ENCODE measurements at places on chromosomes 12 and 14.

GRCh38 chr12:108820707-108821406, 36.5 kb downstream of the SSH1 start:
- no peak for DNase-seq

DNA sequence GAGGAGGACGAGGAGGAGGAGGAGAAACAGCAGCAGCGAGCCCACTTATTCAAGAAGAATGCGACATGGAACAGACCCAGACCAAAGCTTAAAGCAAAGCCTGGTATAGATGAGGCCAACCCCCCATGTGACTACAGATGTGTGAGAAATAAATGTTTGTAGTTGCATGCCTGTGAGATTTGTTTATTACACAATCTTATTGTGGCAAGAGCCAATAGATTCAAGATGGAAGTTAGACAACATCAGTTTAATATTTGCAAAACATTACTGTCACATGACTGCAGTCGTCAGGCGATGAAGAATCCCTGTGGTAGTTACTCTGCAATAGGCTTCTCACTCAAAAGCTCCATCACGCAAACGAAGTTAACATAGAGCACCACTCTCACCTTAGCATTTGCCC, 17.2 kb upstream of the SLC35F4 start:
- DNase-seq, result no peak

DNA sequence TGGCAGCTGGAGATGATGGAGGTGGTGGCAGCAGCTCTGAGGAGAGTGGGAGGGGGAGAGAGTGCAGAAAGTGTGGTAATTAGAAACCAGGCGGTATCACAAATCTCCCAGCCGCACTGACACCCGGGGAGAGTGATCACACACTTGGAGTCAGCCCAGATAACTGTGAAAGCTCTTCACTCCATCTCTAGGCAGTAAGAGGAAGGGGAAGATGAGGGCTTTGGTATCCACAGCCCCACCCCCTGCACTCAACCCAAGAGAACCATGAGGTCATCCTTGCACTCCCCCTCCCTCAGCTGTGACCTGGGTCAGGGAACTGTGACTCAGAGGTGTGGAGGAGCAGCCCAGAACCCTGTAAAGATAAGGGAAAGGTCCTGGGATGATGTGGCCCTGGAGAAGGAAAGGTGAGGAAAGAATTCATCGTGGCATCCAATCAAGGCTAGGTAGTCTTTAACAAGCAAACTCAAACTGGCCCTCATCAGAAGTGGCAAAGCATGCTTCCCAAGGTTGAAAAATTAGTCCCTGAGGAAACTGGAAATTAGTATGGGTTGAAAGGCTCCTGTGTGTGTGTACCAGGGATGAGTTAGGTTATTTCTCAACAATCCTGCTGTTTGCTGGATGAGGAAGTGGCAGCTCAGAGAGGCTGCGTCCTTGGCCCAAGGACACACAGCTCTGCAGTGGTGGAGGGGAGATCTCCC, 111.0 kb upstream of the LHX5 start:
- no peak for DNase-seq

DNA sequence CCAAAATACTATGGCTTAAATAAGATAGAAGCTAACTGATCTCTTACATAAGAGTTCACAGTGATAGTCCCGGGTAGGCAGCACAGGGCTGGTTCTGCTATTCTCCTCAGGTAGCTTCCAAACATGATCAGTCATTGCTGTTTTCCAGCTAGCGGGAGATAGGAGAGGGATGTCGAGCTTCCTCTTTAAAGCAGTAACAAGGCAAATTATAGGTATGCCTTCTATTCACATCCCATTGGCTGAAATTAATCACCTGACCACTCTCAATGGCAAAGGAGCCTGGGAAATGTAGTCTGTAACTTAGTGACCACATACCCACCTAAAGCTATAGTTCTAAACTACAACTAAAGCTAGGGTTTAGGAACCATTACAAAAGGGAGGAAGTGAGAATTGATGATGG, 34.5 kb upstream of the VRK1 start:
- no peak for DNase-seq

DNA sequence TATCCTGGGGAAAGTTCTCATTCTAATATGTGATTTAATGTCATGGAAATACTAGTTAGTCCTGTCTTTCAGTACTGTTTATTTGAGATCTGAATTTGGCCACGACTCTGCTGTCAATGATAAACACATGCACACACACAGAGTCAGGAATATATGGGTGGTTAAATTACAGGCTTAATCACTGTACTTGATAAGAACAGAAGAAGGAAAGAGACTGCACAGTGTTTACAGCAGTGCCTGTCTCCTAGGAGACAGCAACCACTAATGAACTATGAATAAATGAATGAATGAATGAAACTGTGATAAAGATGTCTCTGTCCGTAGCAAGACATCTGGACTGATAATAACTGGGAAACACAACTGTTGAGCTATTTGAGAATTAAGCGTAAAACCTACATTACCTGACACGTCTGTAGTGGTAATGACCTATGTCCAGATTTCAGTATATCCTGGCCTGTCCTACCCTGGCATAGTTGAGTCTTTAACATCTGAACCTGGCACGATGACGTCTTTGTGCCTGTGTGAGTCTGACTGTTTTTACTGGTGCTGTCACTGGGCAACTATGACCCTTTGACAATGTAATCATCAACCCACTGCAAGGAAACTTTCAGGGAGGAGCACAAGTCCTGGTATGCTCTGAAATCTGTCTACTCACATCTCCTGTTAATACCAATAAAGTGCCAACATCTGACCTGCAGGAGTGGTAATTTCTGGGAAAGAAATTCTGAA, 524.6 kb downstream of the TMEM132D start:
- DNase-seq, result no peak

DNA sequence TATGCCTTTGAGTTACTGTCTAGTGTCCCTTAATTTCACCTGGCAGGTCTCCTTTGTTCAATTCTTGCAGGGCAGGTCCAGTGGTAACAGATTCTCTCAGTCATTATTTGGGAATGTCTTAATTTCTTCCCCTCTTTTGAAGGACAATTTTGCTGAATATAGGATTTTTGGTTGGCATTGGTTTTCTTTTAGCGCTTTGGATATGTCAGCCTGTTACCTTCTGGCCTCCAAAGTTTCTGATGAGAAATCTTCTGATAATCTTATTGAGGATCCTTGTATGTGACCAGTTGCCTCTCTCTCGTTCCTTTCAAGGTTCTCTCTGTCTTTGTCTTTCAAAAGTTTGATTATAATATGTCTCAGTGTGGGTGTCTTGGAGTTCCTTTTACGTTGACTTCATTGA, 38.1 kb downstream of the ZDHHC17 start:
- DNase-seq, result no peak

DNA sequence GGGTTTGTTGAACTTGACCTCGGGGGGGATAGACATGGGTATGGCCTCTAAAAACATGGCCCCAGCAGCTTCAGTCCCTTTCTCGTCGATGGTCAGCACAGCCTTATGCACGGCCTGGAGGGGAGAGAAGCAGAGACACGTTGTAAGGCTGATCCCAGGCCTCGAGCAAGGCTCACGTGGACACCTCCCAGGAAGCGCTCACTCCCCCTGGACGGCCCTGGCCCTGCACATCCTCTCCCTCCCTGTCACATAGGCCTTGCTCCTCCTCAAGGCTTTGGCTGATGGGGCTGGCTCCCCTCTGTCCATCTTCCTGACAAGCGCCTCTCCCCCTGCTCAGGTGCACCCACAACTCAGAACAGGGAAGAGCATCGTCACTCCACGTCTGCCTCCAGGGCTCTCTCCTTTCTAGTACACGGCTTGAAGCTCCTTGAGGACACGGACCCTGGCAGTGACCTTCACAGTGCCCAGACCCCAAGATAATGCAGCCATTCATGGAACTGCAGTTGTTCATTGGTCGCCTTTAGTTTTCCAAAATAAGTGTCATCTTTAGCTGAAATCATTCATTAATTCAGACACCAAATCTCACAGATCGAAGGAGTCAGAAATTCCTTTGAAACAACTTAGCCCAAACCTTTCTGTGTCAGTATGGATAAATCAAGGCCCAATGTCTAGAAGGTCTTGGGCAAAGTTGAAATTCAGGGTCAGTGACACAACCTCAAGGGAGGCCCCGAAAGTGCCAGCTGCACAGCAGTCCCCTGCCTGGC, 9.7 kb downstream of the SERPINA1 start:
- DNase-seq, result no peak

- DNase-seq, result peak; percentile 4
Measured at GRCh38 chr12:3658327-3659163, 94.4 kb downstream of the CRACR2A start.

DNA sequence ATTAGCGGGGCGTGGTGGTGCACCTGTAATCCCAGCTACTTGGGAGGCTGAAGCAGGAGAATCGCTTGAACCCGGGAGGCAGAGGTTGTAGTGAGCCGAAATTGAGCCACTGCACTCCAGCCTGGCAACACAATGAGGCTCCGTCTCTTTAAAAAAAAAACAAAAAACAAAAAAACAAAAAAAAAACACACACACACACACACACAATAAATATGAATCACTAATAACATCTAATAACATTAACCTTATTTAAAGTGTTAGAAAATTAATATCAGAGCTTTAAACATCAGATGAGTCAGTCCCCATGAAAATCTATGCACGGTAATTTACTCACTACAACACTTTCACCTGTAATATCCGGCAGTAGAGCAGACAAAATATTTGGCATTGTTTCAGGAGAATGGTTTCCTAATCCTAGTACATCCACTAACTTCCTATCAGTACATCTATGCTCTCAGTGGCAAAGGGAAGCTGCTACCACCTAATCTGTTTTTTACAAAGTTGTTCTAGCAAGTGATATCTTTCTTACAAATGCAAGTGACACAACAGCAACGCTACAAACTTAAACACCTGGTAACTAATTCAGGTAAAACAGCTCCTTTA, 36.2 kb downstream of the MED13L start:
- no peak for DNase-seq

- DNase-seq, result no peak
Measured at GRCh38 chr12:47014474-47014873, 64.9 kb upstream of the PCED1B start.

DNA sequence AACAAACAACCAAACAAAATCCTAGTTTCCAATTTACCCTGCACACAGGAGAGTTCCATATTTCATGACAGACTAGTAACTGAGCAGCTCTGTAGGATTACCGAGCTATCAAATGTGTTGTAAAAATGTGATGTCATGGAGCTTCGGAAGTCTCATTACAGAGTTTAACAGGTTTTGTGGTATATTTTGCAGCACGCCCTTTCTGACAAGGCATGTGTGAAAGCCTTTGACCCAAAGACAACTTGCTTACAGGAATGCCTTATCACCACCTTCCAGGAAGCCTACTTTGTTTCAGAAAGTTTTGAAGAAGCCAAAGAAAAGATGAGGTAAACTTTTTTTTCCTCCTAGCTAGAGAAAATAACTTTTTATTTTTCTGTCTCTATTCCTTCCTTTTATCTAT, 92.4 kb downstream of the TPH2 start:
- no peak for DNase-seq

DNA sequence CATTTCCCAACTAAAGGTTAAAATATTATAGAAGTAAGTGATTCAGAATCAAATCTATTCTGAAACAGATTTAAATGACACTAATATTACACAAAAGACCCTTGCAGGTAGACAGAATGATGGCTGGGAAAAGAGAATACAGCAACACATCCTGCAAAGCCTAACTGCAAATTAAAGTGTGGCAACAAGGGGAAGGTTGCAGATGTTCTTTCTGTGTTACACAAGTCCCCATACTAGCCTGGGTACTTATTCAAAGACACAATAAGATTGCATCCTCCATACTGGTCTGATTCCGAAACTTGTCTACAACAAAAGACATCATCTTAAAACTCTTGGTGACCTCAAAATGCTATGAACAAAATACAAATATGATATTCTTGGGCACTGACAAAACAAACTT, 50.5 kb downstream of the R3HDM2 start:
- no peak for DNase-seq
